C1 segment of cervical spinal cord (tissue), 14 donors: ENCODE measurements at places on chromosomes 12 and 14.

- DNase-seq: no peak
These were observed 202.0 kb downstream of the PPM1H start for GRCh38 chr12:62732861-62733427.

GRCh38 chr12:109555431-109556315 is 17.6 kb downstream of the MMAB start:
- no peak for DNase-seq

DNA sequence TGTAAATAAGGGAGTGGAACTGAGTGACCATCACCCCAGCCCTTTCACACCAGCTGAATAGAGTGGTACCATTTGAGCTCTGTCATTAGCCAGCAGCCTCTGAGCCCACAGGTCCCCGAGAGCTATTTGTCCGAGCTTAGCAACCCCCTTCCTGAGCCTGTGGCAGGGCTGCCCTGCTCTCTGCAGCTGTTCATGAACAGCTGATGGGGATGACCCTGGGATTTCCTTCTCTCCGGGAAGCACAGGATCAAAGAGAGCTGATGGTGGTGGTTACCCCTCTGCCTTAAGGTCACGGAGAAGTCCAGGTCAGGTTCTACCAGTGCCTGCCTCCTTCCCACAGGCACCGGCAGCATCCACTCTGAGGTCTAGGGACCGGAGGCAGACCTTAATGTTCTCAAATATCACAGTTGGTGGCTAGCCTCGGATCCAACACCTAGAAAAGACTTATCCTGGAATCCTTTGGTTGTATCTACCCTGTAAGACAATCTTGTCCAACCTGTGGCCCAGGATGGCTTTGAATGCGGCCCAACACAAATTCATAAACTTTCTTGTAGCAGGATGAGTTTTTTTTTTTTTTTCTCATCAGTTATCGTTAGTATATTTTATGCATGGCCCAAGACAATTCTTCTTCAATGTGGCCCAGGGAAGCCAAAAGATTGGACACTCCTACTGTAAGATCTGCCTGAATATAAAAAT is 81.1 kb downstream of the ESRRB start:
- no peak for DNase-seq

- DNase-seq: no peak
These were observed 6.7 kb upstream of the PTPRB start for GRCh38 chr12:70643939-70644338.

DNA sequence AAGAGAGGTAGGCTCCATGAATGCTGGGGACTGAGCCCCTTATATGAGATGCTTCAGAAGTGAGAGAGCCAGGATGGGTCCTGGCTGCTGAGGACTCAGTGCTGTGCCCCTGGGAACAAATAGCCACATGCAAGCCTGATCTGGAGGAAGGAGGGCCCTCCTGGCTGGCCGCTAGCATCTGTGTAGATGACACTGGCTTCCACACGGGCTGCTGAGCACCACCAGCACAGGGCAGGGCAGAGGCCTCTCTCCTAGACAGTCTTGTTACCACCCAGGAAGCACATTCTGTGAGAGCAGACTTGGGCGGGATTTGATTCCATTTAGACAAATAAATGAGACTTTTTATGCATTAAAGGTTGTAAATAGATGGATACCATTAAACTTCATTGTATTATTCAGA is 48.0 kb downstream of the ZNF664 start:
- DNase-seq: no peak

DNA sequence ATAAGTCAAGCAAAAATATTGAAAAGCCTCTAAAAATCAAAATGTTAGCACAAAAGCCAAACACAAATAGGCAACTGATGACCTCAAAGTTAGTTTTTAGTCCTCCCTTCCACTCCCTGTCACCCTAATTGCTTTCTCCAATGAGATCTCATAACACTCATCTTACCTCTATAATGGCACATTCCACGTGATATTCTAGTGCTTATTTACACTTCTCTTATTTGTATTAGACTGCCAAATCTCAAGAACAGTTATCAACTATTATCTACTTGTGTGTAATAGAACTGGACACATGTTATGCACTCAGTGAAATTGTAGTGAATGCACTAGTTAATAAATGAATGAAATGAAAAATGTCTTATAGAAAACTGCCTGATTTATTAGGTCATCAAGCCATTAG is 55.5 kb upstream of the AVPR1A start:
- no peak for DNase-seq

- peak; percentile 20 for DNase-seq
These were observed 15.6 kb downstream of the ACVRL1 start for GRCh38 chr12:51922762-51923505.

DNA sequence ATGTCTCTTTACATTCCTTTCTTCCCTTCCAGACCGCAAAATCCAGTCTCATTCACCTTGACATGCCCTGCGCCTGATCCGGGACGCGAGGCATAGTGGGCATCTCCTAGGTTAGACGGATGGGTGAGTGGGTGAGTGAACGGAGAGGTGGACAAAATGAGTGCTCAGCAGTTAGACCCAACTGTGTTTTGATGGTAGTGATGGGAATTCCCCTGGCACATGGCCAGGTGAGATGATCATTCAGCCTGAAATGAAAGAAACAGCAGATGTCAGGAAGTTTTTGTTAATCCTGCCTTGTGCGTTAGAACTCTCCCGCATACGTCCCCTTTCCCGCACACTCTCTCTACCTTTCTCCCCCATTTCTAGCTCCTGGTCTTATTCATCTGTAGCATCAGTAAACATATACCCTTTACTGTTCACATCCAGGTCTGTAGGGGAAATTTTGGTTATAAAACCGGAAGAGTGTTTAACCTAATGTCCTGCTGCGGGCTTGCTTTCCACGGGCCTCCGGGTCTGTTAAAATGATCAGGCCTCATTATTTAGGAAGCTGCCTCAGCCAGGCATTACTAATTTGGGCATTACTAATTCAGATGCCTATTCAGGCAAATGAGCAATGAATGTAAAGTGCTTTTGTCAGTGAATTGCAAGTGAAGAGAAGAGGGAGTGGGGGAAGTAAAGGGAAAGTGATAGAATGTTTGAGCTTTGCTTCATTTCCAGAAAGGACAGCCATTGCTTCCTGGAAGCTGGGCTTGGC is 172.8 kb downstream of the ETV6 start:
- DNase-seq: no peak

GRCh38 chr12:39435531-39435930 is 7.4 kb downstream of the KIF21A start:
- DNase-seq: no peak

DNA sequence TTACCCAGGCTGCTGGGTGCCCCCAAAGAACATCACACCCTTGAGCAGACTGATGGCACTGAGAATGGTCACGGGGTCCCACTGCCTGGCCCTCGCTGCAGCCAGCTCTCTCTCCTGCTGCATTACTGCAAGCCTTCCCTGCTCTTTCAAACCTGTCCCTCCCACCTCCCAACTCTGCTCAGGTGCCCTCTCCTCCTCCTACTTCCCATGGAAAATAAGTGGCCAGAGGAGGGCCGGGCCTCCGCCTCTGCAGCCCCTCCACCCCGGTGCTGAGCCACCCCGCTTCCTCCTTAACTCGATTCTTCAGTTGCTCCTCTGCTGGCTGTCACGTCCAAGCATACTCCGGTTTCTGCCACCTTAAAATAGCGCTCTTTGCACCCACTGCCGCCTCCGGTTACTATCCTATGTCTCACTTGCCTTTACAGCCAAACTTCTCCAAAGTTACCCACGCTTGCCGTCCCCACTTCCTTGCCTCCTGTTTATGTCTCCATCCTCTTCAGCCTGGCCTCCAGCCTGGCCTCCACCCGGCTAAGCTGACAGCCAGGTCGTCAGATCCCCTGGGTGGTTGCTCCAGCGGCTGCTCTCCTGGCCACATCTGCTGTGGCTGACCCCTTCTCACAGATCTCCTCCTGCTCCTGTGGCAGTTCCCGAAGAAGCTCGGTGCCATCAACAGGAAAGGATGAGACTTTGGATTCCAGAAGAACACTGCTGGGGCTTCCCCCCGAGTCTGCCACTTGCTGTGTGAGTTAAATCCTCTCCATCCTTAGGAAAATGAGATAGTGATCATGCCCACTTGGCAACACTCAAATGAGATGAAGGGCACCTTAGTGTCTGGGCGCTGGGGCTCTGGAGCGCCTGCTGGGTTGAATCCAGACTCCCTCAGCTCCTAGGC is 7.7 kb downstream of the SMIM41 start:
- no peak for DNase-seq
